ENCODE measurements at places on chromosomes 4 and X.

DNA sequence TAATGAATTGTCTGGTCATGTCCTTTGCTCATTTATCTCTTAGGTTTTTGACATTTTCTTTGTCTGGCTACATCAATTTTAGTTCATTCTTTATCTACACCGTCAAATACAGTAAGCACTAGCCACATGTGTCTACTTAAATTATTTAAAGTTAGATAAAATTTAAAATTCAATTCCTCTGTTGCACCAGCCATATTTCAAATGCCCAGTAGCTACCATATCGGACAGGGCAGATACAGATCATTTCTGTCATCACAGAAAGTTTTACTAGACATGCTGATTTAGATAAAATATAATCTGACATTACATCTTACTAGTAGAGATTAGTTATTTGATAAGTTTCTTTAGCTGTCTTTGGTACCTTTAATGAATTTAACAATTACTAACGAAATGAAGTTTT lies 61.1 kb downstream of the WDR19 start:
- DNase-seq = no peak

- DNase-seq = no peak
These were observed 24.9 kb upstream of the DYNLT3 start for GRCh38 chrX:37872303-37872655.

DNA sequence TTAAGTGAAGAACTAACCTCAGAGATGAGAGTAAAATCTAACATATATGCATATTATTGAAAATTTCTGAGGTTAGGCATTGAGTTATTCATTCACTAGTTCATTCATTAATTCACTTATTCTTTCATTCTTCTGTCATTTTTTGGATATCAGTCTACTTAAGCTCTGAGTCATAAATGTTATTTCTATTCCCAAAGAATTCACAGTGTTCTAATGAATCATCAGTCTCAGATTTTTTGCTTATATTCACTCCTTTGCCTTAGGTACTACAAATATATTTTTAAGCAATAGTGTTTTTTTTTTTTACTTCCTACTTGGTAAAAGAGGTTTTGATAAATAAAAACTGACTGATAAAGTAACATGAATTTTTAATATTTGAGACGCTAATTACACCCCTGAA lies 95.2 kb upstream of the DKK2 start:
- DNase-seq = no peak

DNA sequence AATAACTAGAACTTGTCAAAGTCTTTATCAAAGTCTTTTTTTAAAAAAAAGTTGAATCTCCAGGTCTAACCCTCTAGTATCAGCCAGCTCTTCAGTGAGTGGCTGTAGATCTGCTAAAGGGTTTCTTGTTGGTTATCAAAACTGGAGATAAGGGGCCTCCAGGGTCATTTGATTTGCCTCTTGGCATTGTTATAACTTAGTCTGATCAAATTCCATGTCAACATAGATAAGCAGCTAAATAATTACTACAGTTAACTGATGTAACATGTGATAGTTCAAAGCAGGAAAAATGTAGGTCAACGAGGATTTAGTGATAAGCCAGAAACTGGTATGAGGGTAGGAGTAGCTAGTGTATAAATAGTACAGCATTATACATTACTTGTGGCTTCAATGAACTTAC lies 465.1 kb downstream of the PDHA2 start:
- DNase-seq = no peak

DNA sequence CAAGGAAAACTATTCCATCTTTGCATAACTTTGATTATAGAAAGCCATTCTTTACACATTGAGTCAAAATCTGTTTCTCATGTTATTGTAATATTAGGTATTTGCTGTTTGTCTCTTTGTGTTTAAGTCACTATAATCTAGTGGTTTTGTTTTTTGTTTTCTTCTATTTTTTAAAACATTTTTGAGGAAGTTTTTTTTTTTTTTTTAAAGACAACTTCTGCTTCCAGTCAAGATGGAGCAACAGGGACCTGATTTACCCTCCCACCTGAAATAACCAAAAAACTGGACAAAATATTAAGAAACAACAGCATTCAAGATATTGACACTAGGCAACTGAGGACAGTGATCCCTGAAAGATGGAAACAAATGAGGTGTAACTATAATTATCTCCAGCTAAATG lies 18.4 kb upstream of the NSUN7 start:
- DNase-seq = no peak

- no peak for DNase-seq
These were observed 102.5 kb upstream of the GALNTL6 start for GRCh38 chr4:171710743-171711142.
